ENCODE measurements at places on chromosomes 5 and 9.

- no peak for DNase-seq
Measured at GRCh38 chr5:123286891-123287290, 136.3 kb downstream of the CEP120 start.

- no peak for DNase-seq
Measured at GRCh38 chr5:5929291-5930020, 448.9 kb downstream of the MED10 start.

- DNase-seq: no peak
Measured at GRCh38 chr5:38046103-38046502, 206.3 kb upstream of the GDNF start.

- DNase-seq: no peak
Measured at GRCh38 chr5:157475432-157475831, 15.4 kb downstream of the NIPAL4 start.

DNA sequence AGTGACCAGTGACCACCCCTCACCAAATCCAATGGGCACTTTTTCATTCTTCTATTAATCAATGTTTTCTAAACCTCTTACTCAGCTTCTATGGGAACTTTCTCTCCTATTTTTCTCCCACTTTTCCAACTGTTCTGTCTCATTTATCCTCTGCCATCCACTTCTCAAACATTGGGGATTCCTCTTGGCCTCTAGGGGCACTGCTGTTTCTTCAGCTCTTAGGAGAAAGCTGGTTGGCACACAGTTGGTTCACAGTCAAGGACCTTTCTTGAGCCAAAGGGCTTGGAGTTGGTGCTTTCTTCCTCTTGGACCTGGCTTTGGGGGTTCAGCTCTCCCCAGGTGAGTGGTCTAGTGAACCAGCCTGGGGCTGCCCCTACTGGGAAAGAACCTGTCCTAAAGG, 112.2 kb upstream of the LHFPL2 start:
- DNase-seq: no peak

DNA sequence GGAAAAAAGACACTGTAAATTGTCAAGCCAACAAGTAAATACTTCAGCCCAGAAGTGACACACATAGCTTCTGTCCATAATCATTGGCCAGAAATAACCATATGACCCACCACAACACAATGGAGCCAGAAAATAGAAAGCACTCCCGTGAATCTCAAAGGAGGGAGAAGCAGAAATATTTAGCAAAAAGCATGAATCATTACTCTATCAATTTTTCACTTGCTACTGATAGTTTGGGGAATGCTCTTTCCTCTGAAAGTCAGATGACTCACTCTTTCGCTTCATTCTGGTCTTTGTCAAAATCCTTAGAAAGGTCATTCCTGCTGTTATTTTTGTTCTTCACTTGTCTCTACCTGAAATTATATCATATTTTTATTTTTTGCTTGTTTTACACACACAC, 312.6 kb downstream of the TMEM232 start:
- DNase-seq: no peak

GRCh38 chr5:43000111-43000840, 39.8 kb downstream of the ANXA2R start:
- no peak for DNase-seq

Measured in stimulated activated CD4-positive, alpha-beta T cell treated with anti-CD3 and anti-CD28 coated beads, TNF-alpha, amount 100 ng/mL, for 24 hours (primary cell).